COLO829 (cell line): ENCODE measurements at places on chromosomes 2 and 18.

GRCh38 chr18:3916082-3916481 lies 466.1 kb downstream of the TGIF1 start:
- DNase-seq = no peak

DNA sequence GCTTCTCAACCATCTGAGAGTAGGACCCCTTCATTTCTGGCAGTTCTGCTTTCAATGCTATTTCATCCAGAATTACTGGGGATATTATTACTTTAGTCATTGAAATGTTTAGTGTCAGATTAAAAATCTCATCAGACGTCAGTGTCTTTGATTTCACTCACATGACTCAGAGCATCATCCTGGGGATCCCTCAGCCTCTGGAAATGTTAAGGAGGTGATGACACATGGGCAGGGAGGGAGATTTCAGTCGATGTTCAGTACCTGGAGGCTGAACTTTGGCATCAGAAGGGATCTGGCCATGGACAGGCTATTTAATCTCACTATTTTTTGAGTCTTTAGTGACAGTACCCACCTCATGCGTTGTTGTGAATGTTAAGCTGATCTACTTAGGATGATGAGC lies 39.1 kb downstream of the OSBPL6 start:
- DNase-seq = no peak

GRCh38 chr2:54604871-54605270 lies 118.6 kb upstream of the EML6 start:
- no peak for DNase-seq

DNA sequence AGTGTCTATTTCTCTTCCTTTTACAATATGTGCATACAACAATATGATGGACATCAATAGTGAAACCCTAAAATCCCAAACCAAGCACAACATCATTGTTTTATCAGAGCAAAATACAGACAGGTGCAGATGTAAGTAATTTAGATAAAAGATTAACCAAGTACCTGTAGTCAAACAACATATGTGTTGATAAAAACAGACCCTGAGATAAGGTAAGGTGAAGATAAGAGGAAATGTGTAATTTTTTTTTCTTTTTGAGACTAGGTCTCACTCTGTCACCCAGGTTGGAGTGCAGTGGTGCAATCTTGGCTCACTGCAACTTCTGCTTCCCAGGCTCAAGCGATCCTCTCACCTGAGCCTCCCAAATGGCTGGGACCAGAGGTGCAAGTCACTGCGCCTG lies 589.8 kb downstream of the PLCL1 start:
- no peak for DNase-seq

DNA sequence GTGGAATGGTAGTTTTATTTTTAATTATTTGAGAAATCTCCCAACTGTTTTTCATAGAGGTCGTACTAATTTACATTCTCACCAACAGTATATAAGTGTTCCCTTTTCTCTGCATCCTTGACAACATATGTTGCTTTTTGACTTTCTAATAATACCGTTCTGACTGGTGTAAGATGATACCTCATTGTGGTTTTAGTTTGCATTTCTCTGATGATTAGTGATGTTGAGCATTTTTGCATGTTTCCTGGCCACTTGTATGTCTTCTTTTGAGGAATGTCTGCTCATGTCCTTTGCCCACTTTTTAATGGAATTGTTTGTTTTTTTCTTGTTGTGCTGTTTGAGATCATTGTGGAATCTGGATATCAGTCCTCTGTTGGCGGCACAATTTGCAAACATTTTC lies 242.5 kb downstream of the ZNF521 start:
- no peak for DNase-seq

DNA sequence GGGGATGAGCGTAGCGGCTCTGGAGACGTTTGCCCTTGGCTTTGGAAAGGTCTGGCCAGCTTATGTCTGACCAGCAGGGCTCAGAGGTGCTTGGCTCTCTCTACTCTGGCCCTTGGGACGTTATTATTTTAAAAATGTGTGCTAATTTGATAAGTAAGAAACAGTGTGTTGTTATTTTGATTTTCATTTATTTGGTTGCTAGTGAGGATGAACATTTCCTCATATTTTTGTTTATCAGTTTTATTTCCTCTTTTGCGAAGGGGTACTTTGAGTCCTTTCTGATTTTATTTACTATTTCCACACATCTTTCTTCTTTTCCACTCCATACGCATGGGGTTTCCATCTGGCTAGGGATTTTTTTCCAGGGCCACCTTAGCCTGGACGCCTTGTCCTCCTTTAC lies 11.4 kb downstream of the CXCR4 start:
- no peak for DNase-seq

DNA sequence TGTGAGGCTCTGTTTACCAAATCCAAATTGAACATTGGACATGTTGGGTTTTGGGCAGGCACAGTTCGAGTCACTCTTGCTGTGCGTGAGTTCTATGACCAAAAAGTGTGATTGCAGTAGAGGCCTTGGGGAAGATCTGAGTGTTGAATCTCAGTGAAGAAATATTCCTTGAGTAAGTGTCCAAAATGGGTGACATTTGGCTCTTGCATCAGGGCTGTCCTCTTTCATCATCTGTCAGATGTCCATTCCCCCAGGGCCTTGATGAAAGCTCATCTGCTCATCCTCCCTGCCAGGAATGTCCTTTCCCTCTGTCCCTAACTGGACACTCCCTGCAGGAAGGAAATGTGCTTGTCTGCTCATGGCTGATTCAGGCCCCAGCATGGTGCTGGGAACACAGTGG lies 6.4 kb upstream of the SFTPB start:
- DNase-seq = no peak

DNA sequence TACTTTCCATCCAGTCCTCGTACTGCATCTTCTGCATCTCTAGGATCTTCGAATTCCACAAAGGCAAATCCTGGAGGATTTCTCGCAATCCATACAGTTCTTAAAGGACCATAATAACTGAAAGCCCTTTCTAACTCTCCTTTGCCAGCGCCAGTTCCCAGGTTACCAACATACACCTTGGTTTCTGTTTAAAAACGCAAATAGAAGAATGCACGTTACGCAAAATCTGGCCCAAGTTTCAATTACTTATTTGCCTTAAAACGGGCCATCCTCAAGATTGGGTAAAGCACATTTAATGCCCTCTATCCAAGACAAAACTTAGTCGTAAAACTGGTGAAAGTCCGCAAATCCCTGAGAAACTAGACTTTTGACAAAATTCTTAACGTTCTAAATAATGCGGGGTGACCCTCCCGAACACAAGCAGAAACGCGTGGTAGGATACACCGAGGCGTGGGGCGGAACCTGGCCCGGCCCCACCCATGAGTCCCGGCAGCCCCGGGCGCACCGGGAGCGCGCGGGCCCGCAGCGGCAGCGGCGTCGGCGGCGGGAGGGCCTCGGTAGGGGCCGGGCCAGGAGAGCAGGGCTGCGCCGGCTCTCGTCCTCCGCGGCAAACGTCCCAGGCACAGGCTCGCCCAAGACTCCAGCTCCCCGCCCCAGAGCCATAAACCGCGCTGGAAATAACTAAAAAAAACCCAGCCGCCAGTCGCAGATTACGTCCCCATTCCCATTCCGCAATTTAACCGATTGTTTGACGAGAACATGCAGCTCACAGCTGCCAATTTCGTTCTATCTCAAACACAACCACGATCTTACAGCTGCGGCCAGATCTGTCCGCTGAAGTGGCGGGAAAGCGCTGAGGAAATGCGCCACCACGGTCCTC lies 910 bp downstream of the SRSF7 start:
- peak; percentile 36 for DNase-seq

DNA sequence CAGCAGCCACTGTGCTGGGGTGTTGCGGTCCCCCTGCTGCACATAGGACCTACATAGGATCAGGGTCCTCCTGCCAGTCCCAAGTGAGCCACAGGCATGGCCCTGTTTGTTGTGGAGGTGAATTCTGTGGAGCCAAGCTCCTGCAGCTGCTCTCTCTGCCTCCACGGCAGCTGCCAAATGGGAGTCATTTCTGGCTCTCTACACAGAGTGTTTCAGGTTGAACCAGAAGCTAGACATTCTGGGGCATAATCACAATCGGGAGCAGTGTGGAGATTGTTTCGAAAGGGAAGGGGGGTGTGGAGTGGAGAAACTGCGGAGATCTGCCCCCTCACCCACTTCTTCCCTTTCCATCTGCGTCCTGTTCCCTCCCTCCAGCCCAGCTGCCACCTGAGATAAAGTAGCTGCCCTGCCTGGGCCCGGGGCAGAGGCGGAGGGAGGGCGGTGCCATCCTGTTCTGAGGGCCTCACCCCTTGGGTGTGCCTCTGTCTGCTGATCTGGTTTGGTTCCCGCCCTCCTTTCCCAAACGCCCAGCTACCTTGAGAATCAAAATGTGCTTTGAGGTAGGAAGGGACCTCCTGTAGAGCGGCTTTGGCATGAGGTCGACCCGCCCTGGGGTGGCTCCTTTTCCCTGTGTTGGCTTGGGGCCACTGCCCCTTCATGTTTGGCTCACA lies 139.4 kb downstream of the WDSUB1 start:
- no peak for DNase-seq

DNA sequence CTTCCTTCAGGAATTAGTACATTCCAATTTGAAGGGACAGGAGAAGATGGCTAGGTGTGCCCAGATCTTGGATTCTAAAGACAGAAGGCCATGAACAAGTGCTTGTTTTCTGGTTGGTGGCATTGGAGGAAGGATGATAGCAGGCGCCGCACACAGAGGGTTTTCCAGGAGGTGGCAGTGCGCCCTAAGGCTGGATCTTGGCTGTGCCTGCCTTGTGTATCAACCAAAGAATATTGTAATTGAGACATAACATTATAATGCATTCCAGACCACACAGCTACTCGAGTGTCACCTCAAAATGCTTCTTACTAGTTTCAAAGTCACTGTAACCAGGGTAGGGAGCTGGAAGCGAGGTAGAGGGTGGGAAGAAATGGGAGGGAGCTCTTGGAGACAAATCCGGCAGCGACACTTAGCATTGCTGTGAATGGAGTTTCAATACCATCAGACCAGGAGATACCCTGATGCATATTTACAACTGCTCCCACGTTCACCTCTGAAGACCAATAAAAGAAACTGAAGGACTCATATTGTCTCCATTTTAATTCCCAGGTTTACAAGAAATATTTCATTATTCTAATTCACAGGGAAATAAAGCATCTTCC lies 42.5 kb downstream of the CPO start:
- peak; percentile 62 for DNase-seq

GRCh38 chr2:33131749-33132148 lies 185.0 kb downstream of the LTBP1 start:
- DNase-seq = no peak

GRCh38 chr2:174581491-174581890 lies 16.1 kb downstream of the WIPF1 start:
- no peak for DNase-seq

GRCh38 chr2:187382131-187382530 lies 65.9 kb downstream of the CALCRL start:
- no peak for DNase-seq

DNA sequence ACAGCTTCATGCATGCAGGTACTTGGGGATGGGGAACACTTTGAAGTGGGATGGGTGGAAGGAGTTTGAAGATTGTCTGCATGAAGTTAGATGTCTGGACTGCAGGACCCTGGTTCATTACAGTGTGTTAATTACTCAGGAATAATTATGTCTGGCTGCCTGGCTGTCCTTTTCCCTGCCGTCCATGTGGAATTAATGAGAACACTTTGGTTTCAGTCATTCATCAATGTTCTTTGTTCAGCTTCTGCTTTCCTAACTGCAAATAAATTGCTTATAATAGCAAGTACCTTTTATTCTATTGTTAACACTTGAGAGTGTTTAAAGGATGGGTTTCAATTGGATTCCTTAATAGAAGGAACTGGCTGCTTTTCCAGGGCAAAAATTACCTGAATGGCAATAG lies 35.8 kb downstream of the MTCL1 start:
- DNase-seq = no peak

GRCh38 chr2:12430407-12431133 lies 286.2 kb upstream of the TRIB2 start:
- no peak for DNase-seq

DNA sequence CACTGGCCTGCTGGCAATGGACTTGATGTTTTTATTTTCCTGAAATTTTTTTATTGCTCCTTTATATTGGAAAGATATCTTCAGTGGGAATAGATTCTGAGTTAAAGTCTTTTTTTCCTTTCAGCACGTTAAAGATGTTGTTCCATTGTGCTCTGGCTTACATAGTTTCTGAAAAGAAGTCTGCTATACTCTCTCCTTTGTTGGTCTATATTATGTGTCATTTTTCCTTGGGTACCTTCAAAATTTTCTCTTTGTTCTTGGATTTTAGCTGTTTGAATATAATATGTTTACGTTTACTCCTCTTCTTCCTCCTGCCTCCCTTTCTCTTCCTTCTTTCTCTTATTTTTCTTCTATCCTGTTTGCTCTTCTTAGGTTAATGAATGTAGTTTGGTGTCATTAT lies 105.5 kb downstream of the CAPN13 start:
- DNase-seq = no peak

DNA sequence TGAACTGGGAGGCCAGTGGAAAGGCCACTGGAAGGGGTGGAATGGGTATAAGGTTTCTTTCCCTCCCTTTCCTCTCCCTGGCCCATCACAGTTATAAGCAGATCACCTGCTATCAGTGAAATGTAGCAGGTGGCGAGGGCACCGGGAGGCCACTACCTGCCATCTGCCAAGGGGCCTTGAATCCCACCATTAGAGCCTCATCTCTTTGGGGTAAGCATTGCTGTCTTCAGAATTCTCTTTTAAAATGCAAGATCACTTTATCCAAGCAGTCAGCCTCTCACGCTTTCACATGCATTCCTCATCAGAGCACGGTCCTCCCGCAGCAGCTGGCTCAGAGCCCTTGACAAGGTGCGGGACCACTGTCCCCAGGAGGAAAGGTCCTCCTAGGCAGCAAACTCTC lies 268.5 kb downstream of the CELF4 start:
- no peak for DNase-seq

DNA sequence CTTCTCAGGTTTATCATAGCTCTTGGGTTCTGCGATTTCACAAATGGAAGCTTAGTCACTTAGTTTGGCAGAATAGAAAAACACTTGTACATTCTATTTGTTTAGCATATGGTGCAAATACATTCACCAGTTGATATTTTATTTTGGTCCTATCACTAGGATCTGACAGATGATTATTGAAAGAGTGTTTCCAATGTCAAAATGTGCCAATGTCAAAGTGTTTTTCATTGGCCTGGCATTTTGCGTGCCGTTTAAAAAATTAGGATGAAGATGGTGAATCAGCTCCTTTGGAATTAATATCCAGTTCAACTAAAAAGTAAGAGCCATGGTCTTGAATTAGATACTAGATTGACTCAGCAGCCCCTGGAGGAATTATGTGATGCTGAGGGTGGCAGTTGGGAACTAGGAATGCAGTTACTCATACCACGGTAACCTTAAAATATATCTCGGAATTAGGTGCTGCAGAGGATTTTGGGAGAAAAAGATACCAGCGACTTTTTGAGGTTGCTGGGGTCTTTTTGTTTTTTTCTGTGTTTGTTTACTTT lies 87.0 kb downstream of the SPHKAP start:
- DNase-seq = no peak

- no peak for DNase-seq
Observed at GRCh38 chr2:177597759-177598158, 205.2 kb downstream of the AGPS start.

DNA sequence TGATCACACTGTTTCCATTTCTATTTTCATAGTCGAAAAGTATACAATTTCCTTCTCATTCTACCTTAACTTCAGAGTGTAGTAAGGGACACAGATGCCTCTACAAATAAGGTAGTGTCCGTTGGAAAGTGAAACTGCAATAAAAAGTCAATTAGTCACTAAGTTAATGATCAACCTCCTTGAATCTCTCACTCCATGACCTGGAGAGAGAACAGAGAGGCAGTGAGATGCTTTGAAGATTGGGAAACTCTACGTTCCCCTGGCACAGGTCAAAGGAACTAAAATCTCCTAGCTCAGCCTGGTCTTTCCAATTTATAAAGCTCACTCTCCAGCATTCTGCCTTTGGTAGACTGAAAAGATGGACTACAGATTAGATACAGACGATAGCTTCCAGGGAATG lies 153.8 kb upstream of the ACAA2 start:
- no peak for DNase-seq

- DNase-seq = peak; percentile 54
Observed at GRCh38 chr18:48922801-48923730, 27.7 kb downstream of the SMAD7 start.
